T-helper 22 cell (primary cell): ENCODE measurements at places on chromosomes 1 and 21.

DNA sequence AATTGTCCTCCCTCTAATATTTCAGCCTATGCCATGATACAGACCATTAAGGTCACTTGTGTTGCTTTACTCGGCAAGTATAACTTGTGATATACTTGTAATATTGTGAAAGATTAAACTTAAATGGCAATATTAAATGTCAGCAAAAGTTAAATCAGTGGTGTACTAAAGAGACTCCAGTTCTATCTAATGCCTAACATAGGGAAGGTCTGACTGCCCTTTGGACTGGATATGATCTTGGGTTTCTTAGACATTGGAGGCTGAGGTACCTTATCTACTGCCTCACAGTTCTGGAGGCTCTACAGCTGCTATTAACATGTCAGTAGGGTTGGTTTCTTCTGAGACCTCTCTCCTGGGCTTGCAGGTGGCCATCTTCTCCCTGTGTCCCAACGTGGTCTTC, 89.9 kb downstream of the MT1HL1 start:
- DNase-seq: no peak

GRCh38 chr1:30748098-30748698, 9.4 kb downstream of the LAPTM5 start:
- DNase-seq: no peak

DNA sequence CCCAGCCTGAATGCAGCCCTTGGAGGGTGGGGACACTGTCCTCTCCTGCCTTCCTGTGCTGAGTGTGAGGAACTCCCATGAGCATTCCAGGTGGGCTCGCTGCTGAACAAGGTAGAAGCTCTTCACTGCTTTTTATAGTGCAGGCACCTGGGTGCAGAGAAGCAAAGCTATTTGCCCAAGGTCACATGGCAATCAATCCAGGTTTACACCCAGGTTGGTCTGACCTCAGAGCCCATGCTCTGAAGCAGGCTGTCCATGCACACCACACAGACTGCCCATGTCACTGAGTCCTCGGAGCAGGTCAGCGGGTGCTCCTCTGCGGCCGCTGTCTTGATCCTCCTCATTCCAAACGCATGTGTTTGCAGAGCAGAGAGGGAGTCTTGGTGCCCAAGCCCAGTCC, 323.4 kb upstream of the VAMP3 start:
- no peak for DNase-seq

GRCh38 chr1:182415789-182416188, 15.3 kb upstream of the TEDDM1 start:
- DNase-seq: no peak
